Endodermal cell (in vitro differentiated cells): ENCODE measurements at places on chromosomes 6 and 20.

DNA sequence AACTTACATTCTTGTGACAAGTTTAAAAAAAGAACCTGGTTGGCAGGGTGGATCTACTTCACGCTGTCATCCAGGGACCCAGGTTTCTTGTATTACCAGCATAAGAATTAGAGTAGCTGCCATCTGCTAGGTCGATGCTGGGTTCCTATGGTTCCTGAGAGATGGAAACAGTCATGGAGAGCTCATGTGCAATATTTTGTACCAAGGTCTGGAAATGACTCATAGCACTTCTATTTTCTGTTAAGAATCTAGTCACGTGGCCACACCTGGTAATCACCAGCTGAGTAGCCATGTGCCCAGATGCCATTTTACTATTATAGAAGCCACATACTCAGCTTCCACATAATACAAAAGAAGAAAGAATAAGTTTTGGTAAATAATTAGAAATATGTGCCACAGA, 171.3 kb downstream of the CD83 start:
- DNase-seq, result peak; percentile 22

GRCh38 chr20:35062478-35062877, 30.1 kb downstream of the TRPC4AP start:
- no peak for DNase-seq

DNA sequence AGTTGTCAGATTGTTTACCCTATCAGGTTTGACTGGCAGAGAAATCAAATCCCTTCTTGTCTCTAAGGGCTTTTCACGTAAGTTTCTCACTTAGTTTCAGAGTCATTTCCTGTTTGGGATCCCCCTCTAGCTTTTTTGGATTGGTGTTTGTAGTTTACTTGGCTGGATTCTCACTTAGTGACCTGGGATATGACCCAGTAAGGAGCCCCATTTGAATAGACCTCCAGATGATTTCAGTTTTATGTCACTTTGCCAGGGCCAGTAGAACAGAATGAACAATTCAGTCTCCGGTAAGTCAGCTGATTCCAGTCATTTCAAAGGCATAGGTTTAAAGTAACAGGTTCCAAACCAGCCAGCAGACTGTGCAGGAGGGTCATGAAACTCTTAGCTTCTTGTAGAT, 8.2 kb downstream of the FAM135A start:
- no peak for DNase-seq

GRCh38 chr6:152318278-152318677, 318.9 kb downstream of the SYNE1 start:
- DNase-seq, result no peak

- DNase-seq, result peak; percentile 98
These were observed 30.9 kb upstream of the SLA2 start for GRCh38 chr20:36676701-36677421.

DNA sequence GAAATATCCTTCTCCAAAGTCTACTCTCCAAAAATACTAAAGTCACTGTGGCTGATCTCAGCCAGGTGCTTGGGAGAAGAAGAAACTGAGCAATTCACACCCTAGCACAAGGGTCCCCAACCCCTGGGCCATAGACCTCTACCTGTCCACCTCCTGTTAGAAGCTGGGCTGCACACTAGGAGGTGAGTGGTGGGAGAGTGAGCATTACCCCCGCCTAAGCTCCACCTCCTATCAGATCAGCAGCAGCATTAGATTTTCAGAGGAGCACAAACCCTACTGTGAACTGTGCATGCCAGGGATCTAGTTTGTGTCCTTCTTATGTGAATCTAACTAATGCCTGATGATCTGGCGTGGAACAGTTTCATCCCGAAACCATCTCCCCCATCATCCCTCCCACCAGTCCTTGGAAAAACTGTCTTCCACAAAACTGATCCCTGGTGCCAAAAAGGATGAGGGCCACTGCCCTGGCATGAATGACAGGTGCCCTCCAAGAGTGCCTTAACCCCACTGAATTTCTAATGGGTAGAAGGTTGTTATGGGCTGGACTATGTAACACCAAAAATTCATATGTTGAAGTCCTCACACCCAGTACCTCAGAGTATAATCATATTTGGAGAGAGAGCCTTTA, 109.2 kb upstream of the CDYL start:
- DNase-seq, result peak; percentile 21

- no peak for DNase-seq
These were observed 32.2 kb downstream of the CD83 start for GRCh38 chr6:14149739-14150130.

DNA sequence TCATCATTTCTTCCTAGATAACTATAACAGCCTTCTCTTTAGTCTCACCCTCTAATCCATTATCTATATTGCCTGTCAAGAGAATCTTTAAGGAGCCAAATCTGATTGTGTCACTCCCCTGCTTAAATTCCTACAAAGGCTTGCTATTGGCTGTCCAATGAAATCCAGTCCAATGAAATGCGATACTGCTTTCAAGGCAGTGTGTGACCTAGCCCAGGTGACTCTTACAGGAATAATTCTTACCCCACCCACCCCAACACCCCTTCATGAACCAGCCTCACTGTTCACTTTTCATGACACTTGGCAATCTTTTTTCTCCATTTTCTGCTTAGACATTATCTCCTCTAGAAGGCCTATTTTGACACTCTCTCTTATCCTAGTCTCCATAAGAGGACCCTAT, 163.3 kb upstream of the MARCKS start:
- DNase-seq, result no peak
